ENCODE measurements at places on chromosomes 12 and 14.

GRCh38 chr14:59534361-59534987, 42.1 kb downstream of the CCDC175 start:
- DNase-seq = peak; percentile 22

- peak; percentile 23 for DNase-seq
These were observed 42.0 kb upstream of the GPR68 start for GRCh38 chr14:91286530-91286937.

DNA sequence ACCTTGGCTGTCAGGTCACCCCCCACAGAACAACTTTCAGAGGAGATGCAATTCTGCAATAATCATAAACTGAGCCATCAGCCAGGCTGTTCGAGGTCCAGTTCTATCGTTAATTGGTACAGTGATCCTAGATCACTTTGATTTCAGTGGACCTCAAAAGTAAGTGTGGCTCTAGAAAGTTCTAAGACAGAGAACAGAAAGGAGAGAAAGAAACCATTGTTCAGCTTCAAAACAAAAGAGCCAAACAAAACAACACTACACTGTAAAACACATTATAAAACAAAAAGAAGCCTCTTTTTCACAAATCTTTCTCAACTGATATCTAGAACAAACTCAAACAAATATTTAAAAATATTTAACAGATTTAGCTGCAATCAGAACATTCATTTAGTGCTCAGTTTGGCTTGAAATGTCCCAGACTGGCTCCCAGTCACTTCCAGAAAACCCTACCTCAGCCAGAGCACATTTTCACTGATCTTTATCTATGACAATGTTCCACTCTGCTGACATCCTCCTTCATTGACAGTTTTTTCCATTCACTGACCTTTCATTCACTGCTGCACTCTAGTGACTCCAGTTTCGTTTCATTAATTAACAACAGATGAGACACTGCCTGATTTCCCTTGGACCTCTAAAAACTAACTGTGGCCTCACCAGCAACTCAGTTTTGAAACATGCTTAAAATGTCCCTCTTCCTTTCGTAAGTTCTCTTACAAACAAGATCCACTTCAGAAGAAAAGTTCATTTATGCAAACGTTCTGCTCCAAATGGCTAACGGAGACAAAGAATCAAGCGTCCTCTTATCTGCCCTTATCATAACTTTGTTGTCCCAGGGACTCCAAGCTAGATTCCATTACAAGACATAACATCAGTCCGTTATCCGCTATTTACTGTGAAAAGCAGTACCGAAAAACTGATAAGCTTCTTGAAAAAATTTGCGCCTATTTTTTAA, 56.8 kb downstream of the DUSP16 start:
- no peak for DNase-seq

- DNase-seq = no peak
These were observed 46.7 kb downstream of the SSH1 start for GRCh38 chr12:108810636-108811035.

GRCh38 chr12:54455760-54456469, 17.5 kb downstream of the GTSF1 start:
- no peak for DNase-seq

DNA sequence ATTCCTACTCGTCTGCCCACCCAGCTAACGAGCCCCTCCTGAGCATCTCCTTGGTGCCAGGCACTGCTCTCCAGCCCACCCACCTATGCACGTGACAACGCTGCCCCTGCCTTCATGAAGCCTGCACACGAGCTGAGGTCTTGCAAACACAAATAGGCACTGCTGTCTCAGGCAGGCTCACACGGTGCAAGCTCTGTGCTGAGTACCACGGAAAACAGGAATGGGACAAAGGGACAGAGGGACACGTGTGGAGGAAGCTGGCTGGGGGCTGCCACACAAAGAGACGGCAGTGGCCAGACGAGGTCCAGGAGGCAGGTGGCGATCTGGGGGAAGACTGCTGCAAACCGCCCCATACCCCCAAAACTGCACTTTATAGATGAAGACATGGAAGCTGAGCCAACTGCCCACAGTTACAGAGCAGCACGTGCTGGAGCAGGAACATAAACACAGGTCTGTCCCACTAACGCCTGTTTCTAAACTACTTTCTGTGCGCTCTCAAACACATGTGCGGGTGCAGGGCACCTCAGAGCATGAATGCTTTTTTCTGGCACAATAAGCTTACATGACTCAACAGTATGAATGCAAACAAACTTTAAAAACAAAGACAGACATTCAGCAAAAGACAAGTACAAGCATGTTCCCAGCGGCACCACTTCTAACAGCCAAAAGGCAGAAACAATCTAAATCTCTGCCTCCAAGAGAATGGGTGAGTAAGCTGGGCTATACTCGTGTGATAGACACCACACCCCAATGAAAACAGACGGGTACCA, 64.5 kb downstream of the AMN start:
- DNase-seq = no peak

GRCh38 chr12:43148691-43149090, 403.3 kb downstream of the ADAMTS20 start:
- DNase-seq = no peak

GRCh38 chr14:96052541-96053247, 13.5 kb downstream of the C14orf132 start:
- DNase-seq = no peak

DNA sequence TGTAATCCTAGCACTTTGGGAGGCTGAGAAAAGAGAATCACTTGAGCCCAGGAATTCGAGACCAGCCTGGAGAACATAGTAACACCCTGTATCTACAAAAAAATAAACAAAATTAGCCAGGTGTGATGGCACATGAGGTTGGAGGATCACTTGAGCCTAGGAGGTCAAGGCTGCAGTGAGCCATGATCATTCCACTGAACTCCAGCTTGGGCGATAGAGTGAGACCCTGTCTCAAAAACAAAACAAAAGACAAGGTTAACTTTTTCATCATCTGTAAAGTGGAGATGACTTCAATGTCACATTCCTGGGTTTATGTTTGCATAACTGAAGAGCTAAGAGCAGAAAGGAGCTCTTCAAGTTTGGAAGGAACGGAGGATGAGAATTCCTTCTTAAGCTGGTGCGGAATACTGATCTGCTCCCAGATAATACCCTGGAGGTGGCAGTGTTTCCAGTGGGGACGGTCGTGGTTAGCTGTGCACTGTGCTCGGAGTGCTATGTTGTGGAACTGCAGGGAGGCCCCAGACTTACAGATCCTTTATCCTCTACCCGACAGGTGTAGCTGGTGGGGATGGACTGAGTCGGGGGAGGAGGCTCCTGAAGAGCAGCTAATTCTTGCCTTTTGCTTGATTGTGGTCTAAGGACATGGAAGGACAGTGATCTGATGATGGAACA, 22.5 kb upstream of the BICD1 start:
- DNase-seq = no peak

- DNase-seq = no peak
These were observed 279.8 kb upstream of the DIO2 start for GRCh38 chr14:80491131-80491530.

DNA sequence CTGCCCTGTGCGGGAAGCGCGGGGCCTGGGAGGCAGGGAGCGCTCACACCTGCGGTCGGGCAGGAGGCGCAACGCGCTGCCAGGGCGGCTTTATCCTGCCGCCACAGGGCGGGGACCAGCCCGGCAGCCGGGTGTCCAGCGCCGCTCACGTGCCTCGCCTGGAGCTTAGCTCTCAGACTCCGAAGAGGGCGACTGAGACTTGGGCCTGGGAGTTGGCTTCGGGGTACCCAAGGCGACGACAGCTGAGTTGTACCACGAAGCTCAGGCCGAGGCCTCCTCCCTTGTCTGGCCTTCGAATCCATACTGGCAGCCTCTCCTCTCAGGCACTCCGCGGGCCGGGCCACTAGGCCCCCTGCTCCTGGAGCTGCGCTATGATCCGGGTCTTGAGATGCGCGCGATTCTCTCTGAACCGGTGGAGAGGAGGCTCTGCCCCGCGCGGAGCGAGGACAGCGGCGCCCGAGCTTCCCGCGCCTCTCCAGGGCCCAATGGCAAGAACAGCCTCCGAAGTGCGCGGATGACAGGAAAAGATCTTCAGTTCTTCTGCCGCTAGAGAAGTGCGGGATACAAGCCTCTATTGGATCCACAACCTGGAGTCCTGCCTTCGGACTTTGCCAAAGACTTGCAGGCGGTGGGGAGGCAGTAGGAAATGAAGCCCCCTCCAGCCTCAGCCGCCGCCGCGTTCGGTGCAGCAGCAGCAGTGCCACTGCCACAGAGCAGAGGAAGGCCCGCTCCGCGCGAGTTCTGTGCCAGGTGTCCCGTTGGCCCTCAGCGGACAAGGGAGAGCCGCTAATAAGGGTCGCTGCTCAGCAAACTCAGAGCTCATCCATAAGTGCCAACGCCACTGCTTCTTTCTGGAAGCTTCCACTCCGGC, 6.8 kb downstream of the SIX1 start:
- DNase-seq = no peak

DNA sequence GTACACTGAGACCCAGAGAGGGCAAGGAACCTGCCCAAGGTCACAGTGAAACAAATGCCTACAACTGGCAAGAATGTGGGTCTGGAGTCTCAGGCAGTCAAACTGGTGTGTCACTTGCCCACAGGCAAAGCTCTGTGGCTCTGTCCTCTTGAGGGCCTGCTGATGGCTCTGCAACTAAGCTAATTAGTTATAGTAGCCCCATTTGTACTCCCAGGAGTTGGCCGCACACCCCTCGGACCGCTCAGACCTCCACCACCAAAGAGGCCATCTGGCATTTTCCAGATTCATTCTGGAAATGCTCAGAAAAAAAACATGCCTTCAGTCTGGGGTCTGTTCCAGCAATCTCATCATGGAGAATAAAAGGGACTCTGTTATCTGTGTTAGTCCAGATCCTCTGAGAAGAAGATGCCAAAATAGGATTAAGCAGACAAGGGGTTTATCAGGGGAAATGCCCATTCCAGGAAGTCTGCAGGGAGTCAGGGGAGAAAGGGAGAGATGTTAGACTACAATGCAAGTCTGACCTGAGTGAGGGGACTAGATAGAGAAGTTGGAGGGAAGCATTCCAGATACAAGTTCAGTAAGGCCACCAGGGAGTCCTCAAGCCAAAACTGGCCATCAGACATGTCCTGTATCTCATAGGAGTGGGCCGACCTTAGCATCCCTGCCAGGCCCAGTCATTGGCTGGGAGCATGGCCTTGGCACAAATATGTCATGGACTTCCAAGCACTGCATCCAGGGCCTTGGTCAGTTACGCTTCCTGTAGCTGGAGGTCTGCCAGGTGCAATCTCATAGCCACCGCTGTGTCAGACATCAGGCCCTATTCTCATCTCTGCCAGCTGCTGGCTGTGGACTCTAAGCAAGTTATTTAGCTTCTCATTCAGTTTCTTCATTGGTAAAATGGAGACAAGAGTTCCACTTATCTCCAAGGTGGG, 15.4 kb upstream of the OAS1 start:
- no peak for DNase-seq

DNA sequence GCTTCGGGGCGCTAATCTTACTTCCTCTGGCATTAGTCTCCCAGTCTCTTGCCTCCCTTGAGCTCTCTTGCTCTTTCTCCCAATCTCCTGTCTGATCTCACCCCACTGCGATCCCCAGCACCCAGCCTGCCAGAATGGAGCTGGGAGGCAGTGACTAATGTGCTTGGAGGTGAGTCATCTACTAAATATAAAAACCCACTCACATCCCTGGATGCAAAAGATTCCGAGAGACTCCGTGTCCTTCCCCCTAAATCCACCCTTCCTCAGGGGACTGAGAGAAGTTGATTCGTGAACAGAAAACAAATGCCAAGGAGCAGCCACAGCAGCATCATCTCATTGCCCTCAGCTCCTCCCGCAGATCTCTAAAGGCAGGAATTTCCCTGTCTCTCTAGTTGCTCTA, 45.7 kb upstream of the KCNA5 start:
- DNase-seq = no peak

- no peak for DNase-seq
These were observed 105.0 kb upstream of the PRB2 start for GRCh38 chr12:11500188-11500860.

- no peak for DNase-seq
These were observed 83.6 kb downstream of the CCDC92 start for GRCh38 chr12:123888989-123889388.

GRCh38 chr14:72126561-72126960, 194.3 kb downstream of the RGS6 start:
- DNase-seq = no peak

- DNase-seq = no peak
These were observed 99.0 kb downstream of the SAMD4A start for GRCh38 chr14:54665946-54666345.

Measured in SHP77 treated with DMSO at 0.1 percent for 48 hours (cell line).